Fibroblast of mammary gland (primary cell): ENCODE measurements at places on chromosomes 7 and 10.

GRCh38 chr10:88071879-88072278 is 208.5 kb downstream of the PTEN start:
- no peak for DNase-seq

GRCh38 chr10:70918851-70919530 is 30.6 kb upstream of the PCBD1 start:
- DNase-seq, result no peak

DNA sequence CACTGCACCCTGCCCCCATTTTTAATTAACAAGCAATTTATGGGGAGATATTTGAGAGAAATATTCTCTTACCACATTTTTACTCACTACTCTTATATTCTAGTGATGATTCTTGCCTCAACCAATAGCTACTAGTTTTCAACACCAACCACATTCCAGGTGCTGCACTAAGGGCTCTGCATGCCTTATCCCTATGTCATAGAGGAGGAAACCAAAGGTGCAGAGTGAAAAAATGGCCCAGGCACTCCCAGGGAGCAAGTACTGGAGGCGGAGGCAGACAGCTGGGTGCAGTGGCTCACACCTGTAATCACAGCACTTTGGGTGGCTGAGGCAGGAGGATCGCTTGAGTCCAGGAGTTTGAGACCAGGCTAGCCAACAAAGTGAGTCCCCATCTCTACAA is 35.5 kb upstream of the TPST1 start:
- DNase-seq, result no peak

GRCh38 chr7:101595246-101595645 is 33.9 kb downstream of the MYL10 start:
- no peak for DNase-seq

DNA sequence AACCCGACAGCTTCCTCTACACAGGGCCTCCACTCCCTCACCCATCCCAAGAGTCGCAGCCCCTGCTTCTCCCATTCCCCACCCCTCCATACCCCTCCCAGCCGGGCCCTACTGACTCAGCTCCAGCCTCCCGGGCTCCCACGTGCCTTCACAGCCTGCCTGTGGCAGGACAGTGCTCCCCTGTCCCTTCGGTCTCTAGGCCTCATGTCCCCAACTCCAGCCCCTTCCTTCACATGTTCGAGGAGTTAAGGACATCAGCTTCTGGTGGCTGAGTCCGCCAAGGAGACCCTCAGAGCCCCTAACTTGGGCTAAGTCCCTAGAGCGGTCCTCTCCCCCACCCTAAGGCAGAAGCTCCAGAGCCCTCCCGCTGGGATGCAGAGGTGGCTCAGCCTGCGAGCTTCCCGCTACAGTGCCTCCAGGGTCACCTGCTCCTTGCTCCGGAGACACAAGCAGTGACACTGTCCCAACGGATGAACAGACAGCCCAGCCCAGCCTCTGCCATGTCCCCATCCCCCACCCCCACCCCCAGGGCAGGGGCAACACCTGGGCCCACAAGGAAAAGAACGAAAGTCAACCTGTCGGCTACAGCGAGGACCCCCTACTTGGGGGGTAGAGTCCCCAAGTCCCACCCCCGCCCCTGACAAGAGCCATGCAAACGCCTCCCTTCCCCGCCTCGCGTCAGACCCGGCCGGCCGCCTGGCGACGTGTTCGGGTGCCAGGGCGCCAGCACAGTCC is 716 bp downstream of the SMARCD3 start:
- no peak for DNase-seq

DNA sequence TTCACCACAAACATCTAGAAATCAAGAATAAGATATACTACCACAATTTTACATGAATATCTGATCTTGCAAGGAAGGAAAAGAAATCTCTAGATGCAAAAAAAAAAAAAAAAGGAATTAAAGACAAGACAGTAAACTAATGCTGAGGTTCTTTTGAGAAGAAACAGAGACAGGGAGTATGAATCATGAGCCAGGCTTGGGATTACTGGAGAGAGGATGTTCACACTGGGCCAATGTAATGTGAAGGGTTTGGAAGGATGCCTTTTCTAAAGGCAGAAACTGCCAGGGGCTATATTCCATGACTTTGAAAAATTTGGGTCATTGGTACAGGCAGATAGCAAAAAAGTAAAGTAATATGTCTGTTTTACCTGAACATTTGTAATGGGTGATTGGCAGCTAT is 573.0 kb upstream of the IGFBP3 start:
- DNase-seq, result peak; percentile 72
